Left ventricle myocardium superior (tissue), 1 donor: ENCODE measurements at places on chromosomes 5 and 9. TPM values are rescaled to one million over a fixed set of nuclear protein-coding genes. Genes with fewer than 3 reads are reported as not detected.

FAT2 gene
- not detected for total RNA-seq

PCDHGB6 gene
- 4.7 TPM for total RNA-seq

RNF180 gene
- 12.5 TPM for total RNA-seq

TMED9 gene
- 63.9 TPM for total RNA-seq

FOXI1 gene
- total RNA-seq = not detected

TBC1D2 gene
- 2.8 TPM for total RNA-seq

ZBTB26 gene
- total RNA-seq = 5.4 TPM

ANKRD34B gene
- not detected for total RNA-seq

OBP2B gene
- not detected for total RNA-seq

GRCh38 chr9:94014066-94014654 is 59.0 kb upstream of the BARX1 start:
- no peak for DNase-seq

DNA sequence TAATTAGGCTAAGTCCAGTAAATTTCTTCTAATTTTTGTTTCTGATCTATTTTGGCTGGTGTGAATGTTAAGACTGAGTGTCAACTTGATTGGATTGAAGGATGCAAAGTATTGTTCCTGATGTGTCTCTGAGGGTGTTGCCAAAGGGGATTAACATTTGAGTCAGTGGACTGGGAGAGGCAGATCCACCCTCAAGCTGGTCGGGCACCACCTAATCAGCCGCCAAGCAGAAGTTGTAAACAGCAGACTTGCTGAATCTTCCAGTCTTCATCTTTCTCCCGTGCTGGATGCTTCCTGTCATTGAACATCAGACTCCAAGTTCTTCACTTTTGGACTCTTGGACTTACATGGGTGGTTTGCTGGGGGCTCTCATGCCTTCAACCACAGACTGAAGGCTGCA is 21.4 kb upstream of the MLLT3 start:
- DNase-seq = no peak

DNA sequence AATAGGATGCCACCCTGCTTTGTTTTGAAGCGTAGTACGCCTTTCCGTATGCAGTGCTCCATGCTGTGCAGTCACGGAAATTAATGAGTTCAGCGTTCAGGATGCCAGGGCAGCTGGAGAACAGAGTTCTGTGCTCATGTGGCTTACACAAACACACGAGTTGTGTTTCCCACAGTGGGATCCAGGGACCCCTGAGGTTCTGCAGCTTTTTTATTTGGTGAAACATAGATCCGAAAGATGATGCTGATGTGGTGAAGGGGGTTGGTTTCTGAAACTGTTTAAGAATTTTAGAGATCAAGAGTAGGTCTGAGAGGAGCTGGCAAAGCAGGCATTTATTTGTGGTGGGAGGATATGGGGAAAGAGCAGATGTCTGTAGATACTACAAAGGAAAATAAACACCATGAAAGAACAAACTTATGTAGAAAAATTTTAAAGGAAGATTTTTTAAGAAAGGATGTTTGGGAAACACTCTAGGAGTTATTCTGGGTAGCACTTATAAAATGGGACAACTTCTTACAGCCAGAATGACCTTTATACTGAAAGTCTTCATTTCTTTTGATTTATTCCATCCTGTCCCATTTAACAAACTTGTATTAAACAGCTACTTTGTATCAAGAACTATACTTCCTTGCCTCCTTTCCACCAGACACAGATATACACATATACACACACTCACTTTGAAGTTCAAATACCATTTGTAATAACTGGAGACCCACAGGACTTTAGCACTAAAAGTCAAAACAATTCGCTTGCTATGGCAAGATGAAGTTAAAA is 52.7 kb downstream of the ITGA1 start:
- no peak for DNase-seq

- no peak for DNase-seq
Observed at GRCh38 chr5:55324815-55325418, 17.1 kb downstream of the MTREX start.

DNA sequence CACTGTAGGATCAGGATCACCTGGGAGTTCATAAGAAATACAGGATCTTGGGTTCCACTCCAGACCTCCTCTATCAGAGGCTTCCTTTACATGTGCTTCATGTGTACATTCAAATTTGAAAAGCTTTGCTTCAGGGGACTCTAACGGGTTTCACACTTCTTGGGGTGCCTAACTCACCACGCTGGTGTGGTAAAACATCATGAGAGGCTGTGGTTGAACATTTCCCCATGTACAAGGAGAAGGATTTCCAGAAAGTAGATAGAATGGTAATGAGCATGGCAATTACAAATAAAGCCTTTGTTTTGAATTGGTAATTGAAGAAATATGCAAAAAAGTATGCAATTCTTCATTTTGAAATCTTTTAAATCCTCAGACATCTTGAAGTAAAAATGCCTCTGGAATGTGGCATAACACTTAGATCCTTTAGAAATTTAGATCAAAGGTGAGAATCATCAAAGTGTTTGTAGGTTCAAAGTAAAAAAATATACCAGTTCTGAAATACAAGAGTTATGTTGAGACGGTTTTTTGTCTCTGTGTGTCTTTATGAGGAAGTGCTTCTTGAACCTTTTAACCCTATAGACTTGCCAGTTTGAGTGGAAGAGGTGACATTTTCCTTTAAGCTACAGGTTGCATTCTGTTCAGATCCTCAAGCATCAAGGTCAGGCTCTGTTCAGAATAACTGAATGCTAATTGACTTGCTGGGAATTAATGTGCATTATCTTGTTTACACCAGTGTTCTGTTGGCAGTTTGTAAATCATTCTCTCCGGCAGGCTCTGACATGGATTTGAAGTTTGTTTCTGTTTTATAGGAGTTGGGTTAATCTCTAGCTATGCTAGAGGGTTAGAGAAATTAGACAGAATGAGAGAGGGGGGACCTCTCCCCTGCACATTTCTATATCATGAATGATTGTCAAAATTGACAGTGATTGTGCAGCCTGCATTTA is 415.3 kb downstream of the MAN2A1 start:
- DNase-seq = no peak

- no peak for DNase-seq
Observed at GRCh38 chr5:76601470-76601869, 21.7 kb downstream of the F2RL2 start.

GRCh38 chr5:75547812-75548211 is 36.1 kb downstream of the POLK start:
- no peak for DNase-seq

DNA sequence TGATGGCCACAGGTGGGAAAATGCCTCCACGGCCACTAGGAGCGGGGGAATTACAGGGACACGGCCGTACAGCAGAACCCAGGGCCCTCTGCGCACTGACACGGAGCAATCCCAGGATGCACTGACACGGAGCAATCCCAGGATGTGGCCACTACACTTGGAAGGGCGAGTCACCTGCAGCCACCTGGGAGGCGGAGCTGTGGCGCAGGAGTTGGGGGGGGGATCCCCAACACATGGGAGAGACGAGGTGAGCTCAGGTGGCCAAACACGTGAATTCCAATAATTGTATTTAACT is 6.8 kb downstream of the CLPTM1L start:
- DNase-seq = peak; percentile 20

GRCh38 chr9:137318602-137319001 is 16.5 kb upstream of the NRARP start:
- no peak for DNase-seq

GRCh38 chr9:91328186-91328585 is 33.5 kb downstream of the AUH start:
- DNase-seq = no peak

DNA sequence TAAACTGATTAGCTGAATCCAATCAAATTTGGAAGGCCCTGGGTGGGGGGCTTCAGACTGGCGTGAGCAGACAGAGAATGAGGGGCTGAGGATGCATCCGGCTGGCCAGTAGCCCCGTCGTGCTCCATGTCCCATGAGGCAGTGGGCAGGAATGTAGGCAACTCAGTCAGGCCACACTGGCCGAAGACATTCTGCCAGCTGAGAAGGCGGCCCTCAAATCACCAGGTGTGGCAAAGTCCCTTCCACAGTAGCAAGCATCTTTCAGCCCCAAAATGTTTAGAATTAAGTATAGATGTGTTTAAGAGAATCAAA is 25.7 kb upstream of the LAMC3 start:
- no peak for DNase-seq
